ENCODE measurements at places on chromosomes 3 and 15.

DNA sequence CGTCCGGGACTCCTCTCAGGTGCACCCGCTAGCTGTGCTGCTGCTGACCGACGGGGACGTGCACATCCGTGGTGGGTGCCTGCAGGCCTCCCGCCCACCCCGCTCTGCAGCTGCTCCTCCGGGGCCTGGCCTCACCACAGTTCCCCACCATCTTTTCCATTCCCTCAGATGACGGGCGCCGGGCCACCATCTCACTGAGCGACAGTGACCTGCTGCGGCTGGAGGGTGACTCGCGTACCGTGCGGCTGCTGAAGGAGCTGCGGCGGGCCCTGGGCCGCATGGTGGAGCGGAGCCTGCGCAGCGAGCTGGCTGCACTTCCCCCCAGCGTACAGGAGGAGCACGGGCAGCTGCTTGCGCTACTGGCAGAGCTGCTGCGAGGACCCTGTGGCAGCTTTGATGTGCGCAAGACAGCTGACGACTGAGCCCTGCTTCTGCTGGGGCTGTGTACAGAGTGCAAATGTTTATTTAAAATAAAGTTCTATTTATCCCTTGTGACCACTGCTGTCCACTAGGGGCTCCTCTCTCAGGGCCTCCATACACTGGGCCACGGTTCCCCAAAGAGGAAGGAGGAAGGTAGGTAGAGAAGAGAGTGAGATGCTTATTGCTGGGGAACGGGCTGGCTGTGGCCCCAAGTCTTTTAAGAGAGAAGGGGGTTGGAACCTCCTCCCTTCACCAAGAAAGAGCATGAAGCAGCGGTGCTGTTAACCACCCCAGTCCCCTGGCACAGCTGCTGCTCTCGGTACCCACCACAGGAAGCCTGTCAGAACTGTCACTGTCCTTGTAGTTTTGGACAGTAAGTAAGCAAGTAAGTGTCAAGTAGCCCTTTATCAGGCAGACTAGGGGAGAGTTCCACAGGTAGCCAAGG lies 47.0 kb downstream of the DHX30 start:
- peak; percentile 37 for DNase-seq

DNA sequence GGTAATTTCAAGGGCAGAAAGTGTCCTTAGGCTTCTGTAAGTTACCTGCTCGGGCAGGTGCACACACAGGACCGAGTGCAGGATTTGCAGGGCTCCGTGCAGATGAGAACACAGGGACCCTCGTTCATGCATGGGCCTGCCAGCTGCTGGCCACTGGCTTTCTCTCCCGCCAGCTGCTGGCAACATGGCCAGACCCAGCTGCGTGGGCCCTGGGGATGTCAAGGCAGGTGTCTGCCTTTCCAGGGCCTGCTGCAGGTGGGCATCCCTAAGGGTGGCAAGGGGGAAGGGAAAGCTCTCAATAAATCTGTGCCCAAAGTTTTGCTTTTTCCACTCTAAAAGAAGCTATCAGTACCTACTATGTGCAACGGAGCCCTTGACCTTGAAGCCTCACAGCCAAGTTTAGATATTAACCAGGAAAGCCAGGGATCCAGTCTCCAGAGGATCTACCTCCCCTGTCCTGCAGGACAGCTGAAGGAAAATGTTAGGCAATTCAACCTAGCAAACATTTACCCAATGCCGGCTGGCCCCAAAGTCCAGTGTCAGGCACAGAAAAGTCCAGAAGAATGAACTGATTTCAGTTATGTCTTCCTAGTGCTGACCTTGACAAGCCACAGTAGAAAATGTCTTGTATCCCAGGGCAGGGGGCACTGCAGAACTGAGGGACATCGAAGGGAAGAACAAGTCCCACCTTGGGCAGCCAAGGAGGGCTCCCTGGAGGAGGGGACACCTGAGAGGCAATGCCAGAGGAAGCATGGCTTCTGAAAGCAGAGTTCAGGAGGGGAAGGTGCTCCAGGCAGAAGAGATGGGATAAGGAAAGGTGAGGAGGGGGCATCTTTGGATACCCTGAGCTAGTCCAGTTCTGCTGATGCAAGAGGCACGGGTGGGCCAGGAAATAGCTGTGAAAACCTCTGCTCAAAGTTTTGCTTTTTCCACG lies 26.4 kb downstream of the NUP210 start:
- DNase-seq = no peak

- DNase-seq = peak; percentile 61
Observed at GRCh38 chr3:113626503-113627371, 69.7 kb downstream of the USF3 start.

- DNase-seq = no peak
Observed at GRCh38 chr3:170697908-170698307, 112.0 kb upstream of the SLC7A14 start.

GRCh38 chr15:70030851-70031250 lies 66.9 kb downstream of the TLE3 start:
- no peak for DNase-seq

DNA sequence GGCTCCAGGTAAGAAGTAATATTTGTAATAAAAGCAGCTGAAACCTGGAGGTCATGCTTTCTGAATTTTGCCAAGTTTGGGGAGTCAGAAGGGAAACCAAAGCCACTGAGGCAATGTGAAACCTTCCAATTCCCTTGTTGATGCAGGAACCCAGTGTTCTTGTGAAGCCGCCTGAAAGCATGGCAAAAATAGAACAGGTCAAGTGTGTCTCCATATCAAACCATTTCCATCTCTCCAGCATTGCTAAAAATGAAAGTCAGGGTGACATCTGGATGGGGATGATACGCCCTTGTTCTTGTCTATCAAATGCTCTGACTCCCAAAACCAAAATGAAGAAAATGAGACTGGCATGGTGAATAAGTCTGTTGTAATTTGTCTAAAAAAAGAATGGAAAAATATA lies 362.5 kb downstream of the VPS13C start:
- DNase-seq = no peak

GRCh38 chr3:123481071-123481470 lies 32.2 kb upstream of the ADCY5 start:
- DNase-seq = no peak

- no peak for DNase-seq
Observed at GRCh38 chr3:61194892-61195538, 56.2 kb downstream of the FHIT start.

DNA sequence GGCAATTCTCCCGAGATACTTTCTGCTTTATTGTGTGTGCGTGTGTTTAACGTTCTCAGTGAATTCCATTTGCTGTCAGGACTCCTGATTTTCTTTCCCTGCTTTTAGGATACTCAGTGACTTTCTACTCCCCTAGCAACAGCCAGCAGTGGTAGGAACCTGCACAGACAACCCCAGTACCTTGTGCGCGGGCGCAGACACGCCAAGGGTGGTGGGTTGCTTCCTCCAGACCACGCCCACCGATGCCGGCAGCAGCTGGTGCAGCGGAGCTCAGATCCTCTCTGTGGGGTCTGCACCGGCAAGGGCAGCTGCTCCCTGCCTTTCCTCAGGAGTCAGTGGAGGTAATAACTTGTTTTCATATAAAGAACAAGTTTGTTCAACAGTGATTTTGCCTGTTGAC lies 225.1 kb upstream of the NDN start:
- DNase-seq = no peak

DNA sequence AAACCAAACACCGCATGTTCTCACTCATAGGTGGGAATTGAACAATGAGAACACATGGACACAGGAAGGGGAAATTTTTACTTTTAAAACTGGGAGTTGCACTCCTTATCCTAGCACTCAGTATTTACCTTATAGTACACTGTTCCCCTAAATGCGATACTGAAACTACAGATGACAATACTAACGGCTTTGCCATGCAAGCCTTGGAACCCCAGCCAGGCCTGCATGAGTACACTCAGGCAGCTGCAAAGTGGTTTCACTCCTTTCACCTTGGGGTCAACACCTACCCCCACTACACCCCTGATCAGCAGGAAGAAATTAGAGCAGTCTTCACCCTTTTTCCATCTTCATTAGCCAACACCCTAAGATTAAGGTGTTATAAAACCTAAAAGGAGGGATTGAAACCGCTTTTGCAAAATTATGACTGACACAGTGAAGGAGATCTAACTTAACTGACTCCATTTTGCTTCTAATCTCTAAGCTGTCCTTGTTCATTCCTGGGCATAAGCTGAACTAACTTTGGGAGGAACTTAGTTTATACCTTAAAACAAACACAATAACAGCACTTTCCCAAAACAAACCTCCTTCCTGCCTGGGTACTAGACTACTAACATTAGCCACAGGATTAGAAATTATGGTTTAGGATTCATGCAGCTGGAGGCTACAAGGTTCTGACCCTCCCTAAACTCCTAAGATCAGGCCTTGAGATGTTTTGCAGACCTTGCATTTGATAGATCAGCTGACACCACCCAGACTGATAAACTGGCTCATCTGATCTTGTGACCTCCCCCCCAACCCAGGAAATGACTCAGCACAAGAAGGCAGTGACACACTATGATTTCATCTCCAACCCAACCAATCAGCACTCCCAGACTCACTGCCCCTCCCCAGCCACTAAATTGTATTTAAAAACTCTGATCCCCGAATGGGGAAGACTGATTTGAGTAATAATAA lies 452.1 kb upstream of the PPP2R3A start:
- DNase-seq = peak; percentile 80

- no peak for DNase-seq
Observed at GRCh38 chr3:54949491-54950044, 21.7 kb upstream of the LRTM1 start.

GRCh38 chr3:126907557-126907956 lies 75.4 kb upstream of the PLXNA1 start:
- DNase-seq = no peak

GRCh38 chr3:63869940-63870614 lies 6.4 kb downstream of the ATXN7 start:
- DNase-seq = no peak

DNA sequence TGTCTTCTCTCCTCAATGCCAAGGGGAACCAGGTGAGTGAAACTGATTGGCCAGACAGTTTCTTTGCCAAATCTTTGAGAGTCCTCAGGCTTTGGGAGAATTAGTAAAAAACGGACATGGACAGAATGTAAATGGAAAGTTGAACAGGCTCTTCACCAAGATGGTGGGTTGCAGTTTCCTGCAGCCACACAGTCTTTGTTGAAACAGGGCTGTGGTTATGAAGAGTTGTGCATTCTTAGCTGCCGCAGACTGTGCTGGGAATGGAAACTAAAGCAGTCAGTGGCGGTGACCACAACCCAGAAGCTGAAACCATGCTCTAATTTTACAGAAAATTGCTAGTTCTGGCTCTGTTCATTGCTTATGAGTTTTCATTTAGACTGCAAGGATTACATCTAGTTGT lies 42.1 kb upstream of the TASOR start:
- DNase-seq = no peak

- no peak for DNase-seq
Observed at GRCh38 chr15:40243126-40243810, 4.4 kb downstream of the PAK6 start.

DNA sequence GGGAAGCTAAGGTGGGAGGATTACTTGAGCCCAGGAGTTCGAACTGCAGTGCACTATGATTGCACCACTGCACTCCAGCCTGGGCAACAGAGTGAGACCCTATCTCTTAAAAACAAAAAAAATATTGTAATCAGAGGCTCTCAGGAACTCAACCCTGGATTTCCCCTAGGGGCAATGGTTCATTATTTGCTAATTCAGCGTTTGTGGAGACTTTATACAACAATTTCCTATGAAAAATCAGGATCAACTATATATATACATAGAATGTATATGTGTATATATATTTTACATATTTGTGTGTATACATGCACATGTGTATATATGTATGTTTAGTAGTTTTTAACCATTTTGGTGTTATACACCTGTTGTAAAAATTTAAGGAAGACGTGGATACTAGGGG lies 463.1 kb downstream of the FHIT start:
- no peak for DNase-seq

- no peak for DNase-seq
Observed at GRCh38 chr15:65987100-65987499, 117.8 kb downstream of the RAB11A start.

DNA sequence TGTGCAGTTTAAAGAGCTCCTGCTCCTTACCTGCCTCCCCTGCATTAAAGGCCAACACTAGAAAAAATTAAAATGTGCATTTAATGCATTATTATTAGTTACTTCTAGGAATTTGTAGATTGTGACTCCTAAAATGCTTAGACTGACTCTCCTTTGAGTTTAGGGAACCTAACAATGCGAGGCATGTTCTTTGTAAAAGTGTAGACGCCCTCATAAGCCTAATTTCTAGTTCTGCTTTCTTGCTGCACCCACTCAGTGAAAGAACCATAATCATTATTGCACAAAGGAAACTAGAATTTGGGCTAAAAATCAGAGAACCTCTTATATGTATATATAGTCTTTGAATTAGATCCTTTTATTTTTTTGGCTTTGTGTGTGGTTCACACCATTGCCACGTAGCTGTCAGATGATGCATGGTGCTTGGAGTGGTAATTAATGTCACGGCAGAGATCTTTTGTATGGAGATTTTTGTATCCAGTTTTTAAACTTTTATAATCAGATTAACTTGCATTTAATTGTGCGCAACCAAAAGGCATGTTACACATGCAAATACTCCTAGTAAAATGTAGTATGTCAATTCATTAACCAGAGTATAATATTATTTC lies 710 bp downstream of the ABHD10 start:
- DNase-seq = peak; percentile 43

DNA sequence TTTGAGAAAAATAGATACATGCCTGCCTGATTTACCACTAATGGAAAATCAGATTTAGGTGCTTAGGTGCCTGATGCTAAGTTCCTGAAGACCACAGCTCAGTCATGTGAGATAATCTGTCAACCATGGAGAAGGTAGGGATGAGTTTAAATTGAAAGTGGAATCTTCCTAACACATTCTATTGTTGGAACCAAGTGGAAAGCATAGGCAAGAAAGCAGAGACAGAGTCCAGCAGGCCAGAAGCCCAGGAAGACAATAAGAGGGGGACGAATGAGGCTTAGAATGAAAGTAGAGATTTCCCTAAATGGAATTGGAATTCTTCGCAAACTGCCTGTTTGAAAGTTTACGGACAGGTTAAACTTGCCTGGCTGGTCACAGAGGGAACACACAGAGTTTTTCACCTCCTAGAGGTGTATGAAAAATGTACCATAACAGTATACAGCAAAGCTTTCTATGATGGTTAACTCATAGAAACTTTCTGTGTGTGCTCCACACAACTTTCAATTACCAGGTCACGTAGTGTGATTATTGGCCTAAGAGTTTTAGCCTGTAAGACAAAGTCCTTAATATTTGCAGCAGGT lies 453.8 kb upstream of the KCNMB2 start:
- DNase-seq = no peak

DNA sequence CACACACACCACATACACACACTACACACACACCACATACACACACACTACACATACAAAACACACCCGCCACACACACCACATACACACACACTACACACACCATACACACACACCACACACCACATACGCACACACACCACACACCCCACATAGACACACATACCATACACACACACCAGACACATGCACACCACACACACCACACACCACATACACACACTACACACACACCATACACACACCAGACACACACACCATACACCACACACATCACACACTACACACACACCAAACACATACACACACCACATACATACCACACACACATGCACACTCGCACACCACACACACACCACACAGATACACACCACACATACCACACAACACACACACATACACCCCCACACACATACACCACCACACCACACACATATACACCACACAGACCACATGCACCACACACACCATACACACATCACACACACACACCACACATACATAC lies 26.3 kb downstream of the CPN2 start:
- no peak for DNase-seq
